A673 (cell line): ENCODE measurements at places on chromosomes 11 and 22. TPM values are rescaled to one million over a fixed set of nuclear protein-coding genes. Genes with fewer than 3 reads are reported as not detected.

GRCh38 chr22:25546751-25547150, 17.7 kb upstream of the GRK3 start:
- no peak for DNase-seq

DNA sequence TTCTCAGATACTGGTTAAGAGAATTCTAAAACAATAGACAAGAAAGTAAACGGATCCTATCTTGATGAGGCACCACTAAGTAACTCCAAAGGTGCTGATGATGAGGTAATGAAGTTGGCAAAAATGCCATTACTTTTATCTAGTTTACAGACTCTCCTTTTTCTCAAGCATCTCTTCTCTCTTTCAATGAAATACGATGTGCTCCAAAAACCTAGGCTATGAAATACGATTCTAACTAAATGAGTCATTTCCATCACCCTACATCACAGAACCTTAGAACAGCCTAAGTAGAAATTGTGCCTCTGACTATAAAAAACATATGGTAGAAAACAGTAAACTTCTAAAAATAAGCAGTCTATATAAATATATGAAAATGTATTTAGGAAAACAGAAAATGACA, 58.9 kb upstream of the ARHGAP32 start:
- DNase-seq = peak; percentile 44

GRCh38 chr11:108662700-108663099, 2.2 kb upstream of the DDX10 start:
- no peak for DNase-seq

- DNase-seq = no peak
These were observed 1.3 kb upstream of the FAM118A start for GRCh38 chr22:45308391-45308956.

DNA sequence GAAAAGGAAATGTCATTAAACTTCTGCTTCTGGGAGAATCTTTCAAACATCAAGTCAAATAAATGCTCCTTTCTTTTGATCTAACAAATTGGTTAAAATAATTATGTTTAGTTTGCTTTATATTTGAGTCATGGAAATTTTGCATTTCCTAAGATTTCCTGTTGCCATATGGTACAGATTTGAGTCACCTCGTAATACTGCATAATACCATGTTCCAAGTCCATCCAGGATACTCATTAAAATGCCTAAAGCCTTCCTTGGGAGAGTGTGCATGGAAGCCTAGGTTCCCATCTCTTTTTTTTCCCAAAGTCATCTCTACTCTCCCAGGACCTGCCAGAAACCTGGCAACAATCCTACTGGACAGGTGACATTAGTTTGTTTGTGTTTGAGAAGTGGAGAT, 4.2 kb downstream of the OR9I1 start:
- DNase-seq = no peak

DNA sequence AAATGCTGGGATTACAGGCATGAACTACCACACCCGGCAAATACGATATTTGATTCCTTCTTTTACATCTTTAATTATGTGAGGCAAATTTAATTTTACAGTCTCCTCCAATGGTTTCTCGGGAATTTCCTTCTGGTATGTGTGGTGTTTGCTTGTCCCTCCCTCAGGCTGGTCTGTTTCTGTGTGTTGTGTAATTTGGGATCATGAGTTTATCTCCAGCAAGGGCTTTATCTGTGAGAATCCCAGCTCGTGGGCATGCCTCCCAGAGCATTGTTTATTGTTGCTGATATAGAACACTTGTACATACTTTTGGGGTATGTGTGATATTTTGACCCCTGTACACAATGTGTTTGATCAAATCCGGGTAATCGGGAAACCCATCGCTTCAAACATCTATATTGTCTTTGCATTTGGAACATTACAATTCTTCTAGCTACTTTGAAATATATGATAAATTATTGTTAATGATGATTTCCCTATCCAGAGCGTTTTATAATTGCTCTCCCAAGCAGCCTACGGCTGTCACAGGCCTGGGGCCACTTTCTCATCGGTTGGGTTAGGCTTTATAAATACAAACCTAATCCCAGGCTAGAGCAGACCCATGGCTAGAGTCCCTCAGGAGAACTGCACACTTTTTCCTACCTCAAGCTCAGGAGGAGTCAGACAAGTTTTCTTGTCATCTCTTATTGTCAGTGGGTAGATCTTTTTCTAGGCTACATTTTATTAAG, 15.0 kb upstream of the PRR5 start:
- no peak for DNase-seq

DNA sequence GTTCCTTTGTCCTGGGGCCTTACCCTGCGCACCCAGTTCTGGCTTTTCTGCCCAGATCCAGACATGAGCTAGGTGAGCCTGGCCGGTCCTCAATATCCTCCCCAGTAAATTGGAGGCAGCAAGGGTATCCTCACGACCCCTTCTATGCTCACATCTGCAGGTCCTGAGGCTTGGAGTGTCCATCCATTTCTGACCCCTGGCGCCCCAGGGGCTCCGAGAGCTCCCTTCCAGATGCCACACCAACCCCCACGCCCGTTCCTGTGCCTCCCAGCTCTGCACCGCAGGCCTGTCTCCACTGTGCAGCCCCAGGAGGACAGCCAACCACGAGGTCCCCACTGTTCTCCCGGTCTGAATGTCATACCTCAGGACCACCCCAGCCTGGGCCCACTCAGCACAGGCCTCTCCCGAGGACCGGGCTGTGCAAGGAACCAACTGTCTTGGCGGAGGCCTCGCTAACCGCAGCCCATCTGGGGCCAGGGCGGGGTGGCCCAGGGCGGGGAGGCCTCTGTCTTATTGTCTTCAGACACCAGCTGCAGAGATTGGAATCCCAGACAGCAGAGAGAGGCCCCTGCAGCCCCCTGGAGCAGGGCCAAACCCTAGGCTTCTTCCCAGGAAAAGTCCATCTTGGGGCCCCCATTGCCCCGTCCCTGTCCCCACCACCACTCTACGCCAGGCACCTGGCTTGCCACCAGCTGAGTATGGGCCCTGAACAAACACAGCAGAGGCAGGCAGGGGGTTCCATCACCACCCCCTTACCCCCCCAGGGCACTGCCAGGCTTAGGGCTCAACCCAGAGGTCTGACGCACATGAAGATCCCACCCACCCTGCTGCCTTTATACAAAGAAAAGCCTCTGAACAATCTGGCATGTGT, 39.3 kb downstream of the ALX4 start:
- no peak for DNase-seq

DNA sequence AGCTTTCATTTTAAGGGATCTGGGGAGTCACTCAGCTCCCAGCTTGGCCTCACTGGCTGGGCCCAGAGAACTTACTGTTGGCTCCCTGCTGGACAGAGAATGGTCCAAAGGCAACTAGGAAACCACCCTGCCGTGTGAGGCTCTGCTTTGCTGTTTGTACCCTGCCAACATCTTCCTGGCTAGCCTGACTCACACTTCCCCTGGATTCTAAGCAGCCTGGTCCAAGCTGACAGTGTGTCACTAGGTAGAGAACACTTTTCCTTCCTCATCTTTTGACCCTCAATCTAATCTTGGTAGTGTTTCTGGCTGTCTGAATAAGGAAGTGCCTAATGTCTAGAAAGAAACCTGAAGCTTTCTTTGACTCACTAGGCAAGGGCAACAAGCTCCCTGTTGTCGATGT, 76.7 kb downstream of the FAR1 start:
- no peak for DNase-seq

- peak; percentile 32 for DNase-seq
These were observed 662.5 kb upstream of the B3GAT1 start for GRCh38 chr11:135074397-135074998.

GRCh38 chr11:112396076-112396475, 135.4 kb upstream of the PLET1 start:
- DNase-seq = peak; percentile 37

GRCh38 chr22:23237841-23238240, 57.5 kb downstream of the BCR start:
- DNase-seq = no peak

DNA sequence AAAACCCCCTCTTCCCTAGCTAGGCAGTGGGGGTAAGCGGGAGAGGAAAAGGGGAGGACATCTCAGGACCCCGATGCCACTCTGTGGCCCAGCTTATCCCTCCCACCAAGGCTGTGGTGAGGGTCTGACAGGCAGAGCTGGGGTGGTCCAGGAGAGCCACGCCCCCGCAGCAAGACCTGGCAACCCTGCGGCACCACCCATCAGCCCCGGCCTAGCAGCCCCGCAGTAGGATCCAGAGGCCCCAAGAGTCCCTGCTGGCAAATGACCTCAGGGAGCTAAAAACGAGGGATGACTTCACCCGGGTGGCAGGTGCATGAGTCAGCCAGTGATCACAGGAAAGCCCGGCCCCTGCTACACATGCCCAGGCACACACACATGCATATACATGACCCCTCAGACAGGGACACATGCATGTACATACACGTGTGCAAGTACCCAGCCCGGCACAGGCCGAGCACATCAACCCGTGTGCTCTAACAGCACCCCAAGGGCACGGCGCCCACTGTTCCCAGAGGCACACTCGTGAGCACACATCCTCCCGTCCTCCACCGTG, 32.3 kb downstream of the ARVCF start:
- DNase-seq = peak; percentile 48

DNA sequence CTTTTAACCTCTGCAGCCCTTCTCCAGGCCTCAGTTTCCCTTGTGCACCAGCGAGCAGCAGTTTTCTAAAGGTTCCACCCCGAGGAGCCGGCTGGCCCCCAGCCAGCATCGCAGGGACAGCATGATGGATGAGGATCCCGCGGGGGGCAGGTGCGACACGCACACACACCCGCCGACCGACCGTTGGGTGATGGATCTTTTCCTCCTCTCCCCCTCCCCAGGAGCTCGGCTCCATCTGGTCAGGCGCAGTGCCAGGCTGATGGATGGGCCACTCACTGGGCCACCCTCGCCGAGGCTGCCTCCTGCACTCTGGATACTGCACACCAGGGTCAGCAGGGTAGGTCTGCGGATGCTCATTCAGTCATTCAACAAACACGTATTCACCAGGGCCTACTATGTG, 12.8 kb upstream of the CABP7 start:
- DNase-seq = no peak

GRCh38 chr11:61769169-61769920, 16.9 kb downstream of the MYRF start:
- DNase-seq = no peak

DNA sequence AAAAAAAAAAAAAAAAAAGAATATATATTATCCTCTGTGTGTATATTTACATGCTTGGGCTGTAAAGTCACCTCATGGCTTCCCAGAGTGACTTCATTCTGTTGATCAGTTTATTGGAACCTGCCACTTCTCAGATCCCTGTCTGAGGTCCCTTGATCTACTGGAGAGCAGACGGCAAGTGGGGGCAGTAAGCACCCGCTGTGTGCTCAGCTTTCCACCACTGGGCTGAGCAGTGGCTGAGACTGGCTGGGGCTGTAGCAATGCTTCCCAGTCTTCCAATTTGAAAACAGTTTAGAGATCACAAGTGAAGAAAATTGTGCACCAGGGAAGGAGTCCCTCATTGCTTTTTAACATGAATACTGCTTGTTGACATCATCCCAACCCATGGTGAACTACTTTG, 6.9 kb upstream of the RBM4B start:
- no peak for DNase-seq

Gene CRYBB1
- total RNA-seq = not detected in 2 replicates

Gene HBB
- total RNA-seq = not detected in 2 replicates

Gene MS4A6A
- not detected in 2 replicates for total RNA-seq

Gene FXYD2
- not detected in 2 replicates for total RNA-seq

Gene CLTCL1
- 7.5 and 11.5 TPM in 2 replicates for total RNA-seq

Gene TSGA10IP
- total RNA-seq = not detected in 2 replicates

Gene JAML
- total RNA-seq = not detected in 2 replicates

Gene SYCE3
- total RNA-seq = not detected in 2 replicates

Gene AIFM3
- total RNA-seq = 0.48 TPM in 1 of 2 replicates, not detected in the other

Gene KRTAP5-1
- not detected in 2 replicates for total RNA-seq
